ENCODE measurements at places on chromosomes 13 and 19.

DNA sequence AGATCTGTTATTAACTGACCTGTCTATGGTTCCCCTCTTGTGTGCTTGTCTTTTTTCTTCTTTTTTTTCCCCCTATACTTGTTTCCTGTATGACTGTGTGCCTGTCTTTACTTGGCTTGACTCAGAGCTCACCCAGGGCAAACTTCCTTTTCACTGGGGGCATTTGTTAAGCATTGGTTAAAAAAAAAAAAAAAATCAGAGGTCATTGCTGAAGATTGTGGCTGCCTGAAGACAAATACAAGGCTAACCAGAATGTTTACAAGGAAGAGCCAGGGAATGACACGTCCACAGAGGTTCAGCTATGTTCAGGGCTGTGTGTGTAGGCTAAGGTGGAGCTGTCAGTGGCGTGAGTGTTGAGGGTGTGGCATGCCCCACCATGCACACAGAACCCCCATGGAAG, 47.1 kb downstream of the LNX2 start:
- DNase-seq: no peak

DNA sequence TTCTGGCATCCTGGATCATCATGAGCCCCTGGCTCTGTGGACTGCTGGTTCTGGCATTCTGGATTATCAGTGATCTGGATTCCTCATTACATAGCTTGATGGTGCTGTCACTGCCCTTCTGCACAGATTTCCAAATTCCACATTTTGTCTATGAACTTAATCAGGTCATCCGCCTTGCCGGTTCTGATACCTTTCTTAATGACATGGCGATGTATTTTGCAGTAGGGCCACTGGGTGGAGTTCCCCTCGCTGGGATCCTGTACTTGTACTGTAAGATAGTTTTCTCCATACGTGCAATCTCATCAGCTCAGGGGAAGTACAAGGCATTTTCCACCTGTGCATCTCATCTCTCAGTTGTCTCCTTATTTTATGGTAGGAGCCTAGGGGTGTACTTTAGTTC, 24.4 kb upstream of the OR7C2 start:
- DNase-seq: no peak

DNA sequence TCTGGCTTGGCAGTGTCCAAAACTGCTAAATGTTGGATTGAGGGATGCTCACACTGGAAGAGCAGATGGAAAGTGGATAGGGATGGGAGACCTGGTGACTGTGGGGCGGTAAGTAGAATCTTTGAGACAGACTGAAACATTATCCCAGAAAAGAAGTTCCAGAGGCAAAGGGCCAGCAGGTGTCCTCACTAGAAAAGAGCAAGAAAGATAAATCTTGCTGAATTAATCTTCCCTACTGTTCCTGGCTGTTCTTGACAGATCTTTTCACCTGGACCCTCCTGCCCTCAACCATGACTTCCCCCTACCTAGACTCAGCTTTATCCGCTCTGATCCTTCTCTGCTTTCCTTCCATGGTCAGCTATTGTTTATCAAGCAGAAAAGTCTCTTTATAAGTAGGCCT, 35.0 kb upstream of the FRY start:
- no peak for DNase-seq

GRCh38 chr13:28047757-28048388, 52.5 kb downstream of the FLT3 start:
- no peak for DNase-seq

DNA sequence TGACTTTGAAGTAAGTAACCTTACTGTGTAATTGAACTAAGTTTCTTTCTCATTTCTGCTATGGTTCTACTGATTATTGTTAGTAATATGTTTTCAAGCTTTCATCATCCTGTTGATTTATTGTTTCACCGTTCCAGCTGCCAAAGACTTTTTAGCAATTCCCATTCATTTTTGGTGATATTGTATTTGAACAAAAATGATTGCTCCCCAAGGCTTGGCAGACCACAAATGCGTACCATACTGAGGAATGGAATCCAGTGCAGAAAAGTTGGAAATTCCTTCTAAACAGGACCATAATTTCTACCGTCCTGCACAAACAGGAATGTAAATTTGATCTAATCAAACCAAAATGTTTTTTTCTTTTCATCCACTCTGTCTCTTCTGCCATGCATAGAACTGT, 10.7 kb downstream of the EPSTI1 start:
- no peak for DNase-seq

DNA sequence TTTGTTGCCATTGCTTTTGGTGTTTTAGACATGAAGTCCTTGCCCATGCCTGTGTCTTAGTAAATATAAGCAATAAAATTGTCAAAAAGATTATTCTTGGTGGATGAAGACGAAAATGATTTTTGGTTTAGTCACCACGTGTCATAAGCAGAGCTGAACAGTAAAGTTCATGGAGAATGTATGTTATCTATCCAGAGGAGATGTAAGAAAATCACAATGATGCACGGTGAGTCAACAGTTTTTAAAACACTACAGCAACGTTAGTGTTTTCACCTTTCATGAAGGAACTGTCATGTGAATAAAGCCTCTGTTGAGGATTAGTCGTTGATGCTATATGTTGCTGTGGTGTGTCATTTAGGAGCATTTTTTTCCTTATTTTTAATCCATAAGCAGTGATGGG, 137.6 kb downstream of the GPC6 start:
- DNase-seq: no peak

Data from endodermal cell (in vitro differentiated cells).